ENCODE measurements at places on chromosomes 3 and 15.

DNA sequence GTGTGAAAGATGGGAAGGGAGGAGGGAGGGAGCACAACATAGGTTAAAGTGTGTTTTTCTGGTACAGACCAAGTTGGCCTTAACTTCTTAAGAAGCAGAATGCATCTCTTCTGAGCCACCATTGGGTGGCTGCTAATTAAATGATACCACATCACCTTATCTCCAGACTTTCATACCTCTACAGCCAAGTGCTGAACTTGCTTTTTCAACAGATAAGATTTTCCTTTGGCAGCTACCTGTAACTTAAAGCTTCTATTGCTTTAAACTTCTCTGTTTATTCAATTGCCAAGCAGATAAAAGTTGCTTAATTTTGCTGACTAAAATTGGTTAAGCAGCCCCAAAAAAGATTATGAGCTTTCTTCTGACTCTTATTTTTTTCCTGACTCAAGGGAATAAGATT lies 292.4 kb upstream of the SGO1 start:
- no peak for DNase-seq

- no peak for DNase-seq
Observed at GRCh38 chr15:47513471-47513870, 203.8 kb upstream of the SEMA6D start.

DNA sequence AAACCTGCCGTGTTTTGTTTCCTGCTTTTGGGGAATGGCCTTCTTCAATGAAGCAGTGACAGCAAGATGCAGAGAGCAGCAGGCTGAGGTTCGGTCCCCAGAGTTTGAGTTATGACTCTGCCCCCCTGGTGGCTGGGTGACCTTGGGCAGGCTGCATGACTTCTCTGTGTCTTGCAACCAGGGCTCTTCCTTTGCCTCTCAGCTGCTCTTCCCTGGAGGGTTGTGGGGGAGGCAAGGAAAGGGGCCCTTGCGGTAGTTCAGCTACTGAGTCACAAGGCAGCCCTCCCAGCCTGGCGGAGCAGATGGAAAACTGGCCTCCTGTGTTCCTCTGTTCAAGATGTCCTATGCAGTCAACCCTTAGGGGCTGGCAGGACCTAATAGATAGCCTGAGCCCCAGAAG lies 17.1 kb downstream of the CTXND1 start:
- DNase-seq: peak; percentile 18

GRCh38 chr3:186882881-186883685 lies 40.6 kb downstream of the ADIPOQ start:
- DNase-seq: peak; percentile 66

DNA sequence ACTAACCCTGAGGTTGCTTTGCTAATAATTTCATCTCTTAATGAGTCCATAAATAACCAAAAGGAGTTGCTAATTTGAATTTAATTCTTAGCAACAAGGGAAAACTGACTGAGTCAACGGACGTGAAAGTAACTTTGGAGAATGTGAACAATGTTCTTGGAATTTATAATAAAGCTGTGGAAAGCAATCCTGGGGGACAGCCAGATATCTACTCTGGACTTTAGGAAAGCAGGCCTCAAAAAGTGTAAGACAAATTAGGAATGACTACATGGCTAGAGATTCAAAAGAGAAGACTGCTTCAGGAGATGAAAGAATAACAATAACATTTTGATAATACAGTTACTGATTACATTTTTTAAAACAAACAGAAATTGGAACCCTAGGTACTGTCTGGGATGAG lies 318.4 kb upstream of the COL8A1 start:
- no peak for DNase-seq
